Upper lobe of right lung (tissue), 1 donor: ENCODE measurements at places on chromosomes 12 and 14. TPM values are rescaled to one million over a fixed set of nuclear protein-coding genes. Genes with fewer than 3 reads are reported as not detected.

GRCh38 chr14:64095620-64096019 lies 198.6 kb downstream of the ESR2 start:
- DNase-seq: no peak

The ARHGAP9 gene
- total RNA-seq: 37.7 TPM

DNA sequence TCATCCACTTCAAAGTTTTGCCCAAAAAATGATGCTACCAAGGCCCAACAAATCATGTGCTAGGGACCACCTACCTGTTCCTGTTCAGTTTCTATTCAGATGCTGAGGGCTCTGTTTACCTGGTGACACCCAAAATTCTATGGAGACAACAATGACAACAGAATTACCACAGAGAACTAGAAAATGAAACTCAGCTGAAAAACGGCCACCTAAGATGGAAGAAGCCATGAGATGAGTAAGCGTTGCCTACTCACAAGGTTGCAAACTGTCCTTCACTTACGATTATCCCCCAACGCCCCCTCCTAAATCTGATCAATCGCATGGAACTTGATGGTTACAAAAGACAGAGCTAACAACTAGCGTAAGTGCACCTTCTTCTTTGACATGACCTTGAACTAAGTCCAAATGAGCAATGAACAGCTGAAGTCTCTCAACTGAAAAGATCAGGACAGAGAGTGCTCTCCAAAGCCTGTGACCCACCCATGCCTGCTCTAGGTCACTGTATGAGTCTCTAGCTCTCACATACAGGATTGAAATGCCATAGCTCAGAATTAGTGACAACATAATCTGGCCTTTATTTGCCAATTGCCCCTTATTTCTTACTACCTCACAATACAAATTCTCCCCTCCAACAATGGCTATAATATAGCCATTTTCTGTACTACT lies at the start of gene RNASE11:
Gene RNASE11, minus strand, starts transcription at position 513 of the 666 bp plus-strand sequence.
- no peak for DNase-seq

The EEA1 gene
- total RNA-seq: 34.4 TPM

DNA sequence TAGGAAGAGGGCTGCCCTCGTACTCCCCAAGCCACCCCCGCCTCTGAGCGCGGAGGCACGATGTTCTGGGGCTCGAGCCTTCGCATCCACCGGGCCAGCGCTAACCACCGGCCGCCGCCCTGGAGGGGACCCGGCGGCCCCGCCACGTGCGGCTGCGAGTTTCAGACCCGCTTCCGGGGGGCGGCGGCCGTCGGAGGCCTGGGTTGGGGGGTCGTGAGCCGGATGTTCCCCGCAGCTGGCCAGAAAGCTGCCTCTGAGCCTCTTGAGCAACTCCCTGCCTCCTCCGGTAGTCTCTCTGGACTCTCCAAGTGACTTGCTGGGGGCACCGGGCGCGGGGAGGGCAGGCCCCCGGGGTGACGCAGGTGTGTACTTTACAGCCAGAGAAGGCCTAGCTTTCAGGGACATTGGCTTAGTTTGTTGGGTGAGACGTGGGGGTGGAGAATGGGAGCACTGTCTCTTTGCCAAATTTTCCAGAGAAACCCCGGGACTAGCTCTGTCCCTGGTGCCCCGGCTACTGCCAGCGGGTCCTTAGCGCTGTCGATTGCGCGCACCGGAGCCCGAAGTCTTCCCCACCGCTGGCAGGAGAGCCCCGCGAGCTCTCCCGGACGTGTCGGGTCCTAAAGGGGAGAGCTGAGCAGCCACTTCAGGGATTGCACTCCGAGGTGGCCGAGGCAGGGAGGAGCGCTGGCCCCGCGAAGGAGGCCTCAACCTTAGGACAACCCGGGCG lies 15.6 kb downstream of the OTX2 start:
- no peak for DNase-seq

GRCh38 chr12:57622293-57623245 lies 10.4 kb downstream of the B4GALNT1 start:
- DNase-seq: no peak

DNA sequence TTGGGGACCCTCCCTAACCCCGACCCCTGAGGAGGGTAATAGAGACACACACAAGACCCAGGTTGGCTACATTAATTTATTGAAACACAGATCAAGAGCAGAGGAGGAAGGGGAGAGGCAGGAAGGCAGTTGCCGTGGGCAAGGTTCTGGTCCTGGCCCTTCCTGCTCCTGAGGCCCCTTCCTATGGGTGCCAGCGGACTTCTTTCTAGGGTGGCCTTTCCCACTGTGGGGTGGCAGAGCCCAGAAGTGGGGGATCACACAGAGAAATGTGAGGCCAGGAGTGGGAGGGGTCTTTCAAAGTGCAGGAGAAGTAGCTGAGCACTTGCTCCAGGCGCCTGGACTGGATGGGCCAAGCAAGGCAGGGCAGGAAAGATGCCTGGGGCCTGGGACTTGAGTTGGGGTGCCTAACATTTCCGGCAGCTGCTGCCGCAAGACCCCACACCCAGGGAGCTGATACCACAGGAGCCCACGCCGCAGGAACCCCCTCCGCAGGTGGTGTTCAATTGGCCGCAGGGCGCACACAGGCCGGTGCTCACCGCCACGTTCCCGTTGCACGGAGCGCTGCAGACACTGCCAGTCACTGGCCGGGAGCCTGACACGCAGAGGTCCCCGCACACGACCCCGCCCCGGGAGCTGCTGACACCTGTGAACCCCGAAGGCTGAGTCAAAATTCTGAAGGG lies 5.3 kb downstream of the KRT81 start:
- no peak for DNase-seq

DNA sequence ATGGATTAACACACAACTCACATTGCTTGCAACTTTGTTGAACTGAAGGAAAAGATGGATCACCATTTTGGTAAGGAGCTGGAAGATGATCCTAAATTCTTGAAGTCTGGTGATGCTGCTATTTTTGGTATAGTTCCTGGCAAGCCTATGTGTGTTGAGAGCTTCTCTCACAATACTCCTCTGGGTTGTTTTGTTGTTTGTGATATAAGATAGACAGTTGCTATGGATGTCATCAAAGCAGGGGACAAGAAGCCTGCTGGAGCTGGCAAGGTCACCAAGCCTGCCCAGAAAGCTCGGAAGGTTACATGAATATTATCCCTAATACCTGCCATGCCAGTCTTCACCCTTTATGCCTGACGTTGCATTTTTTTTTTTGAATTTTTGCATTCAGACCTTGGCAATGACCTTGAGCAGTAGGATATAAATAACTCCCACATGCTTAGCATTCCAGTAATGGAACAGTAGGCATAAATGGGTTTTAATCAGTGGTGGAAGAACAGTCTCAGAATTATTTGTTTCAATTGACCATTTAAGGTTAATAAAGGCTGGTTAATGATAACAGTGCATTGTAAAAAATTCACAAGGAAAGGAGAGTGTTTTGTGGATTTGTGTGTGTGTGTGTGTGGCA lies 129.0 kb upstream of the SEL1L start:
- no peak for DNase-seq
